ENCODE measurements at places on chromosomes 6 and 20.

GRCh38 chr6:127266178-127266891 is at the start of gene RNF146:
Gene RNF146 (plus strand): TSS chr6:127266864. CDS start chr6:127280339, 13,475 bp downstream.
- peak; percentile 89 for DNase-seq

DNA sequence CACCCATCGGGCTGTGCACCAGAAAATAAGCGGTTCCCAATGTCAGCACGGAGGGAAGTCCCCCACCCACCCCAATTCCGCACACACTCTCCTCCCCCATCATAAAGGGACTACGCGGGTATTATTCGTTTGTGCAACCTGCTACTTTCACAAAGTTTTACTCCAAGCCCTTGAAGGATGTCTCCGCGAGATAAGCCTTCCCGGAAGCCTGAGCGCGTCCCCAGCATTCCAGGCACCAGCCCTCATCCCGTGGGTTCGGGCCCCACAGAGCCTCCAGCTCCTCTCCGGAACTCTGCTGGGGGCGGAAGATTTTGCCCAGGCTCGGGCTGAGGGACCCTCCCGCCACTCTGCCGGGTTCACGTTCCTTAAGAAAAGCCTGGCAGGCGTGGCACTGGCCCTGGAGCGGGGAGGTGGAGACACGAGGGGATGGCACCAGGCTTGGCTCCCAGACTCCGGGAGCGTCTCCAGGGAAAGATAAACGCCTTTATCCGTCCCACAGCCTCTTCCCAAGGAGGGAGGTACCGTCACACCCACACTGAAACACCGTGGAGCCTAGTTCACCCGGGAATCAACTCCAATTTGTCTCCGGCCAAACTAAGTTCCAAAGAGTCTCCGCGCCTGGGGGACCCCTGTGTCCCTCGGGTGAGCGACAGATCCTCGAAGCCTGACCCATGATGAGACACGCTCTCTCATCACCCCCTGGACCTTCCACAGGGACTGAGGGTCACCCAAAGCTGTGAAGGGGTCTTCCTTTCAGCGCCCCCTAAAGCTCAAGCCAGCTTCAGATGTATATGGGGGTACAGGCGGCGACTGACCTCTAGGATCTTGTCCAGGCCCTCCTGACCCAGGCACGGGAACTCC is 934 bp downstream of the KCNK5 start:
- DNase-seq = no peak

GRCh38 chr20:34066476-34067090 is 45.5 kb downstream of the EIF2S2 start:
- no peak for DNase-seq

- DNase-seq = no peak
Measured at GRCh38 chr6:93586306-93586705, 166.9 kb upstream of the EPHA7 start.

DNA sequence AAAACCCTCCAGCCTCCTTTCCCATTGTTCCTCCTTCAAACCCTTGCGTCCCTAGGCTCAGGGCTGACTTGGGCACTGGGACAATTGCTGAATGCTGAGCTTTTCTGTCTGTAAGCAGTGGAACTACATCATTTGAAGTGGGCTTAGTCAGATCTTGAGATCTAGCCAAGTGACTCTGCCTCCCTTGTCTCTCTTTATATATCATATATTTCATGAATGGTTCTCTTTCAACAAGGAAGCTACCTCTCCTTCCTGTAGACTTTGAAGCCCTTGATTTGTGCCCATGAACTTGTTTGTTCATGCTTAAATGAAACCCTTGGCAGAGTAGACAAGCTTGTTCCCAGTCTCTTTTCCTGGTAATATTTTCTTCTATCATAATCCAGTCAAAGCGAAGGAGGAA is 60.0 kb upstream of the KIF13A start:
- no peak for DNase-seq

DNA sequence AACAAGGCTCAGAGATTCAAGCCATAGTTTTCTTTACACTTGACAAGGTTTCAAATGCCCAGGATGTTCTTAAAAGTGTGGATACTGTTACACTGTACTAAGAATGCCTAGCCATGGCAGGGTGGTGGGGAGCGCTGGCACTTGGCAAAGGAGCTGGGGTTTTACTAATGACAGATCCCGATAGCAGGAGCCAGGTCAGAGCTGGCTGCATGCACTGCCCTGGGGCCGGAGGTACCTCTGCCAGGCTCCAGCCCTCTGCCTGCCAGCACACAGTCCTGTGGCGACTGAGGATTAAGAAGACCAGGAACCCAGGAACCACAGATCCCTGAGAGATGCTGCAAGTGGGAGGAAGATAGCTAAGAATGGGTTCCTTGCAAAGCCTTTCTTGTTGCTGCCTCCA is 260.3 kb downstream of the ALDH8A1 start:
- DNase-seq = no peak

DNA sequence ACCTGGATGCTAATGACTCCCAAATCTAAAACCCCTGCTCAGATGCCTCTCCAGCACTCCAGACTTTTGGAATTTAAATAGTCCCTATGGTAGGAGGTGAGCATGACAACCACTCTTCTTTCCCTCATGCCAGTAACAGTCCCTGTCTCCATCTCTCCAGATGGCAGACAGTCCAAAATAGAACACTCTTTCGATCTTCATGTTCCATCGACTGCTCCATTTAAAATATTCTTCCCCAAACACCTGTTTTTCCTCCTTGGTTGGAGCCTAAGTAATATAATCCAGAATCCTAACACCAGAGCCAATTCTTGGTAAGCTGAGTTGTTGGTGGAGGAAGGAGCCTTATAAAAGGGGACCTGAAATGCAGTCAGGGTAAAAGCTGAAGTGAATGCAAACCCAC is 723.5 kb upstream of the CHD6 start:
- no peak for DNase-seq

DNA sequence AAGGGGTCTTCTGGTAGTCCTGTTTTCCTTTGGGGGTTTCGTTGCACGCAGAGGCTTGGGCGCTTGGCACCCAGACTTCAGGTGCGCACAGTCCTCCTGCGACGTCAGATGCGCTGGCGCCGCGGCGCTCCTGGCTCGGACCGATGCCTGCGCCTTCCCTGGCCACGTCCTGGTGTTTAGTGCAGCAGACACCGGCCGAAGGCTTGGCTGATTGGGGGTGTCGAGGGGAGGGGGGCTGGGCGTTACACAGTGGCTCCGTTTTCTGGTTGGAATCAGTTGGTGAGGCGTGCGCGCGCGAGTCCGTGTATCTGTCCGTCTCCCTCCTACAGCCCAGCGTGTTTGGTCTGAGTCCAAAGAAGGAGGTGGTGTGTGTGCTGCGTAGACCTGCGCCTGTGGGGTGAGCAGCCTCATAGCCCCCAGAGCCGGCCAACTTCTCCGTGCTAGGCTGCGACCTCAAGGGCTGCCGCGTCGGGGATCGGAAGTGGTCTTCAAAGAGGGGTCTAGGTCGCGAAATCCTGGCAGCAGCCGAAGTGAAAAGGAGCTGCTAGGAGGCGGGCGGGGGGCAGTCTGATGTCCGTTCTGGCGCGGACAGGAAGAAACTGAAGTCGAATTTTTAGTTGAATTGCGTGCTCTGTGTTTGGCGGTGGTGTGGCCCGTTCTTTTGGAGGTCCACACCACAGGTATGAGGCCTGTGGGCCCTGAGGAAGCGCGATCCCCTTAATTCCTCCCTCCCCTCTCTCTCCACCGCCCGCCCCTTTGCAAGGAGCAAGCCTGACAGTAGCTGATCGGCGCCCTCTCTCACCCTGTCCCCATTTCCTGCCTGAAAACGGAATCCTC is 1.5 kb downstream of the SYNDIG1 start:
- peak; percentile 26 for DNase-seq

DNA sequence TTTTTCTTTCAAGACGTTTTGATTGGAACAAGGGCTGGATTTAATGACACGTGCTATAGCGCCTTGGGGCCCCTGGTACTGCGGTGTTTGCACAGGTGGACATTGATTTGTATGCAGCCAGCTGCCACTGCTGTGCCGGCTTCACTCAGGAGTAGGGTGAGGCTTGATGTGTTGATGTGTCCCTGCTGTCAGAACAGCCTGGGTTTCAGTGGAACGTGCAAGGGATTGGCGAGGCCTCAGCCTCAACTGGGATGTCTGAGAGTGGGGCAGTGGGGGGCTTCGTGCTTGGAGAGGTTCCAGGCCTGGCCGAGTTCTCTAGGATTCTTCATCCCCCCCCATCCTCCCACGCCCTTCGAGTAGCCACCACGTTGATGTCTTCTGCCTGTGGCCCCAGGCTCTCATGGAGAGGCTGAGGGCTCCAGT is 23.0 kb downstream of the PYGB start:
- DNase-seq = no peak

All from femur (tissue), 1 donor.